Femur (tissue), 1 donor: ENCODE measurements at places on chromosomes 5 and 9.

- DNase-seq = no peak
Observed at GRCh38 chr5:116663081-116663480, 88.5 kb upstream of the SEMA6A start.

DNA sequence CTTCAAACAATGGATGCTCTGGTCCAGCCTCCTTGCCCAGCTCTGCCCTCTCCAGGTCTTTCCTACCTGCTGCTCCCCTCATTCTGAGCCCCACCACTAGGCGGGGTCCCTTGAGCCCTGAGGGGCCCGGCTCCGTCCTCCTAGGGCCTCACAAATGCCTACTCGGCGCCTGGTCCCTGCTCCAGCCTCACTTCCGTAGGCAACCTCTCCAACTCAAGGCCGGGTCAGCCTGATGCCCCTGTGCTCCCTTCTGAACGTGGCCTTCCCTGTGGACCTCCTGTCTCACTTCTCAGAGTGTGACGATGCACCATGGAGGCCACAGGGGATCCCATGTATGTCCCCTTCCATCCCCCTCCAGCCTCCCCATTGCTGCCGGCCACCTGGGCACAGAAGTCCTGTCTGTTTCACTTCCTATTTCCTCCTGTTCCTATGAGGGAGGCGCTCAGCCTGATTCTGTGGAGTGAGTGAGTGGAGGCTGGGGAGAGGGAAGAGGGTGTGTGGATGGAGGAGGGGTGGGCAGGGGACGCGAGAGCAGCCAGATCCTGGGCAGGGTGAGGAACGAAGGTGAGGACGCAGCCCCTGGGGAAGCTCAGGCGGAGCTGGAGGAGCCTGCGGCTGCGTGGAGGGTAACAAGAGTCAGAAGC, 127.2 kb upstream of the FAM120A start:
- no peak for DNase-seq

- DNase-seq = no peak
Observed at GRCh38 chr5:173751266-173751600, 134.8 kb upstream of the BOD1 start.

DNA sequence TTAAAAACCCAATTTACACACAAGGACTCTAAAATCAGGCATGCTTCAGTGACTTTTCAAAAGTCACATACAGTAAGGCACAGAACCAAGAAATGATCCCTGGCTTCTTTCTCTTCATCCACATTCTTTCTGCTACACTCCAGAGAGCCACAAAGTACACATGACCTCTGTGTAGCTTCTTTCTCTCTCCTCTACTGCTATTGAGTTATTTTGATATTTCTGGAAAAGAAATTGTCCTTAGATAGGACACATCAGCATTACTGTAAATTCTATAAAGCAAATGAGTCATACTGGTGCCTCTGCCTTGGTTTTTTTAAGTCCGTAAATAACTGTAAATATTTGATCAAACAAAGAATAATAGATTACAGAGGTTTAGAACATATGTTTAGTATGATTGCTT, 96.3 kb downstream of the KIAA0825 start:
- DNase-seq = no peak

DNA sequence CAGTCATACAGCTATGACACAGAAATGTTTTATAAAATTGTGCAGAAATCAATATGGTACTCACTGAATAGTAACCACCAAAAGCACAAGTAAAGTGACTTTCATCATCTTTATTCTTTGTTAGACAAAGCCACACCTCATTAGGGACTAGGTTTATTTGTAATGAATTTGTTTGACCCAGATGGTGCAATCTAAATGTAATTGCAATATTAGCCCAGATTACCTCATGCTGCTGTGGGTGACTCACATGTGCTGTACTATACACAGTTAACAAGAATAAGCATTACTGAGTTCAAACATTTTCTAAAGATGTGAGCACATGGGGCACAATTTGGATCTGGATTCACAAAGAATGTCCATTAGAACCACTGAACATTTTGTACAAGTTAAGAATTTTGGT, 759.3 kb upstream of the TYRP1 start:
- DNase-seq = no peak

DNA sequence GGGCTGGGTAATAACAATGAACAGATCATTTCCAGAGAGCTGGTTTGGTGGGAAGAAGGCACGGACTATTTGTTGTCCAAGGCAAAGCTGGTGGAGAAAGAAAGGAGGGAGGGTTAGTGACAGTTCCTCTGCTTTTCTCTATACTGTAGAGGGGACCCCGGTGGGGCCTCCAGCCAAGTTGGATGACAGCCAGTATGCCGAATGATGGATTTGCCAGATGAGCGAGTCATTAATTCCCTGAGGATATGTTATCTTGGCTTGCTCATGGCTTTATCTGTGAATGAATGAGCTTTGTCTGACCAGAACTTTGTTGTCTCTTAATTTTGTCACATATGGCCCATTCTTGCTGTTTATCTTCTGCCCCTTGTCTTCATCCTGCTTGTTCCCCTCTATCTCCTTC, 158.6 kb upstream of the GLRA1 start:
- no peak for DNase-seq

GRCh38 chr5:33299621-33300208, 141.1 kb upstream of the TARS1 start:
- DNase-seq = no peak

DNA sequence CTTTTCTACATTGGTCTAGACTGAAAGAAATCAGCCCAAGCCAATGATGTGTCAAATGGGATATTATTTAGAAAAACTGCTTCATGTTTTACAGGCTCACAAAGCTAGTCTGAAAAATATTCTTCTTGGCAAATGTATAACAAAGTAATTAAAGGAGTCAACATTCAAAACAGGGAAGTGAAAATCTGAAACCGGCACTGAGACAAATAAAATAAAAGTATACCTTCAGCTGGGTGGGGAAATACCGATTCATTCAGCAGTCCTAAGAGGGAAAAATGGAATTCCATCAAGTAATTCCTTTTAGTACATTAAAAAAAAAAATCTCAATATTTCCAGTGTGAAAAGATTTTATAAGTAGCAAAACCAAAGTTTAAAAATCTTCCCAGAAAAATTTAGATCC, 259.6 kb upstream of the SLC24A2 start:
- no peak for DNase-seq

DNA sequence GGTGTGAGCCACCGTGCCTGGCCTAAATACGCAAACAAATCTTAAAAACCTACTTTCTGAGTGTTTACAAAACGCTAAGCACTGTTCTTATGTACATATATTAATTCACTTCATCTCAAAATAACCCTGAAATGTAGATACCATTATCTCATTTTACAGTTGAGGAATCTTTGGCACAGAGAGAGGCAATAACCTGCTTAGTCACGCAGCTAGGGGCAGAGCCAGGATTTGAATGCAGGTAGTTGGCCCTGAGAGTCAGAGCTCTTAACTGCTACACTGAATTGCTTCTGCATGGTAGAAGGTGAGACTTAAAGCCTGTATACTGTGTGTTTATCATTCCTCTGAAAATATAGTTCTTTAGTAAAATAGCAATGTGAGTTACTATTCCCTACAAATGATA, 21.9 kb downstream of the ARHGEF37 start:
- DNase-seq = no peak

DNA sequence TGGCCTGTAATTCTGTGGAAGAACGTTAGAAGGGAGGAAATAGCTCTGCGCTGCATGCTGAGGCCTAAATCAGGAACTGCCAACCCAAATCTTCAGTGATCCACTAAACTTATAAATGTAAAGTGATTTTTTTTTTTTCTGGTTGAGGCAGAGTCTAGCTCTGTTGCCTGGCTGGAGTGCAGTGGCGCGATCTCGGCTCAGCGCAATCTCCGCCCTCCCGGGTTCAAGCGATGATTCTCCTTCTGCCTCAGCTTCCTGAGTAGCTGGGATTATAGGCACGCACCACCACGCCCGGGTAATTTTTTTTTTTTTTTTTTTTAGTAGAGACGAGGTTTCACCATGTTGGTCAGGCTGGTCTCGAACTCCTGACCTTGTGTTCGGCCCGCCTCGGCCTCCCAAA, 717.4 kb upstream of the FAM174A start:
- DNase-seq = no peak
